ENCODE measurements at places on chromosomes 12 and 14. TPM values are rescaled to one million over a fixed set of nuclear protein-coding genes. Genes with fewer than 3 reads are reported as not detected.

GRCh38 chr12:121530600-121531355 lies 50.0 kb downstream of the KDM2B start:
- DNase-seq, result no peak

DNA sequence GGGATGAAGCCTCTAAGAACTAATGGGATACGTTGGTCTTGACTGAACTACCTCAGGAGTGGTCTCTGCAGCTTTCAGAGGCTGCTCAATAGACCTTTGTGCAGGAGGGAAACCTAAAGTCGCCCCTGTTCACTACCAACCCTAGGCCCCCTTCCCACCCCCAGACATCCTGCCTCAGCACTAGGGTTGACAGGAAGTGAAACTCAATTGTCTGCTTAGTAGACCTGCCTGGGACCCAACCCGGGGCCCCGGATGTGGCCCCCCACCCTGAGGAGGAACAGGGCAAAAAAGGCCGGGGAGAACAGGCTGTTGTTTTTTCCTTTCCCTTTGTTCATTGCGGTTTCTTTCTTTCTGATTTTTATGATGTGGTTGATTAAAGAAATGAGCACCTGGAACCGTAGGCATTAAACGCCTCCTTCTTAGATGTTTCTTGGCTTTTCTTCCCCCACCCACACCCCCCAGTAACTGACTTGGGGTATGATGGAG lies 1.6 kb upstream of the DGKA start:
- DNase-seq, result no peak

- DNase-seq, result no peak
Observed at GRCh38 chr14:106822905-106823304, 1296.5 kb downstream of the TMEM121 start.

DNA sequence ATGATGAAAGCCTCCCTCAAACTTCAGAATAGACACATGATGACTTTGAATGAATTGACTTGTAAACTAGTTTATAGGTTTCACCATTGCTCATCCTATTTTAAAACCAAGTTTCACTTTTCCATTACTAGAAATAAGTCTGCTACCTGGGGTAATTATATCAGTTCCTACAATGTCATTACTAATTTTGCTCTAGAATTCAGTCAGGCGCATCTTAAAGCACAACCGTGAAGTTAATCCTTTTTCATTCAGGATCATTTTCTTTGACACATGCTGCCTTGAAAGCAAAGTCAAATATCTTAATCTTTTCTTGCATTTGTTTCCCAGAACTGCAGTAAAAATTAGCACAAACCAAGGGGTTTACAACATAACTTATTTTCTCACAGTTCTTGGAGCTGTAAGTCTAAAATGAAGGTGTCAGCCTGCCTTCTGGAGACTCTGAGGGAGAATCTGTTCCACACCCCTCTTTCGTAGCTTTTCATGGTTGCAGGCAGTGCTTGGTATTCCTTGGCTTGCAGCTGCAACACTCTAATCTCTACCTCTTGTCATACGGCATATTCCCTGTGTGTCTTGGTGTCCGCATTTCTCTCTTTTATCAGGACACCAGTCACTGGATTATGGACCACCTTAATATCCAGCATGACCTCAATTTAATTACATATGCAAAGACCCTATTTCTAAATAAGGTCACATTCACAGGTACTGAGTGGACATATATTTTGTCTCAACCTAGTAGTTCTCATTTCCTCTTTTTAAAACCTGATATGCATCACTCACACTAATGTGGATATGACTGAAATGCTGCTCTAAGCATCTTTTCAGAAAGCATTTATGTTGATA lies 114.3 kb upstream of the PDZRN4 start:
- DNase-seq, result no peak

DNA sequence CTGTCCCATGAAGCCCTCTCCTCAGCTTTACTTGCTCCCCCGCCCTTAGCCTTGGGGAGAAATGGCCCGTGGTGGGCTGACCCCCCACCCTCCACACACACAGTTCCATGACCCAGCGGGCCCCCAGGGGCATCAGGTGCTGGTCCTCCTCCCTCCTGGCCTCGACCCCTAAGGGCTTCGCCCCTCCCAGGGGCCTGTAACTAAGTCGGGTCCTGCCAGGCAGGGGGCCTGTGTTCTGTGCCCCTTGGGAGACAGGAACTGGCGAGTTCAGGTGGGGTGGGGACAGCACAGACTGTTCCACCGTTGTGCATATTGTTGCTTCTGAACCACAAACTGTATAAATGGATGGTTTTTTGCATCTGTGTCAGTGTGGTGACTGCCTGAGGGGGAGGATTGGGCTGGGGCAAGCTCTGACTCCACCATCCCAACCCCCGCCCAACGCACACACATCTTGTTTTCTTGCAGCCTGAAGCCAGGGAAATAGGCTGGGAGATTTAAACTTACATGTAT lies 8.8 kb downstream of the TAMALIN start:
- DNase-seq, result no peak

DNA sequence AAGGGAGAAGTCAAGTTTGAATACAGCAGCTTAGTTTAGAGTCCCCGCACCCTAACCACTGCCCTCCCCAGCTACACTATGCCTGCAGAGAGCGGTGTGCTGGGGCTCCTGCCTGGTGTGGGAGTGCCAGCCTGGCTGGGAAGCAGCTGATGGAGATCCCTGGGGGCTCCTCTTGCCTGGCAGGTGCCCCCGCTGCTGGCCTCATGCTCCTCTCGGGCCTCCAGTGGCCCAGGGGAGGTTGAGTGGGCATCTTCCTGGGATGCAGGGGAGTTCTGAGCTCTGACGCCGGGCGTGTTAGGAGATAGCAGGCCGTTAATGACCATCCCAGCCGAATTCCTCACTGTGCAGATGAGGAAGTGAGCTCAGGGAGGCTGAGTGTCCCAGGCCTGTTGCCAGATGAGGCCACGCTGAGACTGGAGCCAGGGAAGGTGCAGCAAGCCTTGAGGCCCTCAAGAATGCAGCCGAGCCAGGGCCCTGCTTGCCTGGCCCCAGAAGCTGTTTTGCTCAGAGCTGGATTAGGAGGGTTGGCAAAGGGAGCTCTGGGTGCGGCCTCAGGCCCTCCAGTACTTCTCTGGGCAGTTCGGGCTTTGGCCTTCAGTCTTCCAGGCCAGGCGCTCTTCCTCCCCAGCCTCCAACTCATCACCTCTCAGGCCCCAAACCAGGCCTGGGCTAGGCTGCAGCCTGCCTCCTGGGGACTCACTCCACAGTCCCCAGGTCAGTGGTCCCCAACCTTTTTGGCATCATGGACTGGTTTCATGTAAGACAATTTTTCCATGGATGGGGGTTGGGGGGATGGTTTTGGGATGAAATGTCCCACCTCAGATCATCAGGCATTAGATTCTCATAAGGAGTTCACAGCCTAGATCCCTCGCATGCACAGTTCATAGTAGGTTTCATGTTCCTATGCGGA lies 6.6 kb upstream of the CYP46A1 start:
- DNase-seq, result no peak

GRCh38 chr12:107296681-107297089 lies 203.3 kb upstream of the CRY1 start:
- DNase-seq, result no peak

- DNase-seq, result no peak
Observed at GRCh38 chr14:93027810-93028723, 87.7 kb downstream of the ITPK1 start.

- no peak for DNase-seq
Observed at GRCh38 chr14:50928002-50928635, 16.2 kb downstream of the PYGL start.

DNA sequence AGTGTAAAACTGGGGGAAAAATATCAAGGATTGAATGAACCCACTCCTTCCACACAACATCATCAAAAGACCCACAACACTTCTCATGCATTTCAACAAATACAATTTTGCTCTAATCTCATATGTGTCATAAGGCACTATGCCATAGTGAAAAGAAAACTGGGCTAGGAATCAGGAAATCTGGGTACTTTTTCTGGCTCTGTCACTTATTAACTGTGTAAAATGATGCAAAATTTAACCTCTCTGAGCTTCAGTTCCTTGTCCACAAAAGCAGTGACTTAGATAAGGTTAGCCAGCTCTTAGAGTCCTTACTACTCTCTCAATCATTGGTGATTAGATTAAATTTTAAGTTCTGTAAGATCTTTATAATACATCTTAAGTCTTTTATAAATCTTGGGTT lies 250.5 kb upstream of the SOX5 start:
- no peak for DNase-seq

DNA sequence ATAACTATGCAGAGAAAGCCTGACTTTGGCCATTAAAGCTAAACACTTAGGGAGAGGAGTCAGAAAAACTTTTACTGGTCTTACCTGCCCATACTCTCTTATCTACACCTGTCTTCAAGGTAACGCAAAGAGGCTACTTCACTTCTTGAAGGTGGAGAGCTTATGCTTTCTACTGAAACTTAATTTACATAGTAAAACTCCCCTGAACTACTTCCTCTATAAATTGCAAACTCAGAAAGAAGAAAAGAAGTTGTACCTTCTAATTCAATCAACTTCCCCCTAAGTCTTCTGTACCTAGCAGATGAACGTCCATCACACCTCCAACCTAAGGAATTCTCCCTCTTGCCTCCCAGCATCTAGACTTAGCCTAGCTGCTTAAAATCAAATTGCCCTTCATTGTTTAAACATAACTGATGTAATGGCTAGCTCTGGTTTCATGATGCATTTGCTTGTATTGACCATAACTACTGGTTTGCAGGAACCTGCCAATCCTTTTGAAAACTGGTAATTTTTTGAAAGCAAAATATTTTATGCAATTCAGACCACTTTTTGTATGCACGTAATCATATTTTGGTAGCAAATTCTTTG lies 87.7 kb downstream of the STON2 start:
- no peak for DNase-seq

GRCh38 chr14:85461432-85462133 lies 68.4 kb upstream of the FLRT2 start:
- DNase-seq, result no peak

DNA sequence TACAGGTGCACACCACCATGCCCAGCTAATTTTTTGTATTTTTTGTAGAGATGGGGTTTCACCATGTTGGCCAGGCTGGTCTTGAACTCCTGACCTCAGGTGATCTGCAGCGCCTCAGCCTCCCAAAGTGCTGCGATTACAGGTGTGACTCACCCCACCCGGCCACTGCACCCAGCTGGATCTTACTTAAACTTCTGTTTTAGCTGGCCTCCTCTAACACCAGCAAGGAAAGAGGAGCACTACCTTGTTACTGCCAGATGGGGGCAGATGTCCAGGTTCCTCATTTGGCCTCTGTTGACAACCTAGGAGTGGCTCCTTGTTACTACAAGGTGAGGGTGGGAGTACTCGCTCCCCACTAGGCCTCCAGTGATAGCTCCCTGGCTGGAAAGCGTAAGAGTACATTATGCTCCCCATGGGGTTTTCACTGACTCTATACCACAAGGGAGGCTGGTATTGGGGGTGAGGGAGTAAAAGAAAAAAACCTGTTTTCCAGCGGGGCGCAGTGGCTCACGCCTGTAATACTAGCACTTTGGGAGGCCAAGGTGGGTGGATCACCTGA lies 13.2 kb upstream of the ARF6 start:
- peak; percentile 80 for DNase-seq

DNA sequence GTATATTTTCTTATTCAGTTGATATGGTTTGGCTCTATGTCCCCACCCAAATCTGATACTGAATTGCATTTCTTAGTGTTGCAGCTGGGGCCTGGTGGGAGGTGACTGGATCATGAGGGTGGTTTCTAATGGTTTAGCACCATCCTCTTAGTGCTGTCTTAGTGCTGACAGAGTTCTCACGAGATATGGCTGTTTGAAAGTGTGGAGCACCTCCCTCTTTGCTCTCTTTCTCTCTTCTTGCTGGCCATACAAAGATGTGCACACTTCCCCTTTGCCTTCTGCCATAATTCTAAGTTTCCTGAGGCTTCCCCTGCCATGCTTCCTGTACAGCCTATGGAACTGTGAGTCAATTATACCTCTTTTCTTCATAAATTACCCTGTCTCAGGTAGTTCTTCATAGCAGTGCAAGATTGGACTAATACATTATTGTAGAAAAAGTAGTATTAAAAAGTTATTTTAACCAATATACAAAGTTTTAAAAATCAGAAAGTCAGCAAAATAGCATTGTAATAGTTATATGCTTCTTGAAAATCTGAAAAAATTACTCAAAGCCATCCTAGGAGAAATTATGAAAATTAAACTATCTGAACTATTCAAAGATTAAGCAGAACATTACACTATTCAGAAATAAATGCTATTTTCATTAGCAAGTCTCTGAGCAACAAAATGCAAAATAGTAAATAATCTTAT lies 84.1 kb downstream of the PPP1R12A start:
- no peak for DNase-seq

- DNase-seq, result no peak
Observed at GRCh38 chr14:70064136-70064865, 124.5 kb downstream of the SLC8A3 start.

- no peak for DNase-seq
Observed at GRCh38 chr12:16545836-16546235, 60.1 kb downstream of the LMO3 start.

GRCh38 chr12:106248312-106248845 lies 559 bp upstream of the CKAP4 start:
- peak; percentile 19 for DNase-seq

GRCh38 chr14:28381656-28382055 lies 384.9 kb upstream of the FOXG1 start:
- DNase-seq, result no peak

DNA sequence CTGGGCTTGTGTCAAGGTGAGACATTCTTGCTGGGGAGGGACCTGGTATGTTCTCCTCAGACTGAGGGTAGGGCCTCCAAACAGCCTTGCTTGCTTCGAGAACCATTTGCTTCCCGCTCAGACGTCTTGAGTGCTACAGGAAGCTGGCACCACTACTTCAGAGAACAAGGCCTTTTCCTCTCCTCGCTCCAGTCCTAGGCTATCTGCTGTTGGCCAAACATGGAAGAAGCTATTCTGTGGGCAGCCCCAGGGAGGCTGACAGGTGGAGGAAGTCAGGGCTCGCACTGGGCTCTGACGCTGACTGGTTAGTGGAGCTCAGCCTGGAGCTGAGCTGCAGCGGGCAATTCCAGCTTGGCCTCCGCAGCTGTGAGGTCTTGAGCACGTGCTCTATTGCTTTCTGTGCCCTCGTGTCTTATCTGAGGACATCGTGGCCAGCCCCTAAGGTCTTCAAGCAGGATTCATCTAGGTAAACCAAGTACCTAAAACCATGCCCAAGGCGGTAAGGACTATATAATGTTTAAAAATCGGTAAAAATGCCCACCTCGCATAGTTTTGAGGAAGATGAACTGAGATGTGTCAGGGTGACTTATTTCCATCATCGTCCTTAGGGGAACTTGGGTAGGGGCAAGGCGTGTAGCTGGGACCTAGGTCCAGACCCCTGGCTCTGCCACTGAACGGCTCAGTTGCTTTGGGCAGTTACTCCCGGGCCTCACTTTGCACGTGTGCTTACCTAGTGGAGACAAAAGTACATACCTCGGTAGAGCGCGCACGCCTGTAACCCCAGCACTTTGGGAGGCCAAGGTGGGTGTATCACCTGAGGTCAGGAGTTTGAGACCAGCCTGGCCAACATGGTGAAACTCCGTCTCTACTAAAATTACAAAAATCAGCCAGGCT lies 4.3 kb downstream of the GAPDH start:
- DNase-seq, result peak; percentile 6

- DNase-seq, result no peak
Observed at GRCh38 chr14:96944297-96944696, 147.1 kb downstream of the VRK1 start.

- DNase-seq, result no peak
Observed at GRCh38 chr12:113940357-113941207, 25.5 kb downstream of the RBM19 start.

- no peak for DNase-seq
Observed at GRCh38 chr14:99244367-99244901, 27.6 kb downstream of the BCL11B start.

The SYCP3 gene
- total RNA-seq, result not detected

The TAPBPL gene
- 3.2 TPM for total RNA-seq

The SOX5 gene
- total RNA-seq, result 76.4 TPM

The HSPB8 gene
- 0.49 TPM for total RNA-seq

The CELA1 gene
- not detected for total RNA-seq

The ALDH6A1 gene
- total RNA-seq, result 49.9 TPM

The HOXC10 gene
- not detected for total RNA-seq

The GNB3 gene
- 0.17 TPM for total RNA-seq

Data from HepG2 (cell line).